ENCODE measurements at places on chromosomes 13 and 19.

- DNase-seq, result no peak
Observed at GRCh38 chr13:100130092-100130491, 41.2 kb downstream of the PCCA start.

GRCh38 chr19:37654629-37655300 lies 500 bp downstream of the ZFP30 start:
- DNase-seq, result peak; percentile 59

GRCh38 chr13:20960663-20961309 lies 58.2 kb upstream of the XPO4 start:
- no peak for DNase-seq

GRCh38 chr13:109836629-109837607 lies 50.5 kb upstream of the IRS2 start:
- DNase-seq, result peak; percentile 63

GRCh38 chr19:16068696-16069259 lies 7.5 kb upstream of the TPM4 start:
- no peak for DNase-seq

DNA sequence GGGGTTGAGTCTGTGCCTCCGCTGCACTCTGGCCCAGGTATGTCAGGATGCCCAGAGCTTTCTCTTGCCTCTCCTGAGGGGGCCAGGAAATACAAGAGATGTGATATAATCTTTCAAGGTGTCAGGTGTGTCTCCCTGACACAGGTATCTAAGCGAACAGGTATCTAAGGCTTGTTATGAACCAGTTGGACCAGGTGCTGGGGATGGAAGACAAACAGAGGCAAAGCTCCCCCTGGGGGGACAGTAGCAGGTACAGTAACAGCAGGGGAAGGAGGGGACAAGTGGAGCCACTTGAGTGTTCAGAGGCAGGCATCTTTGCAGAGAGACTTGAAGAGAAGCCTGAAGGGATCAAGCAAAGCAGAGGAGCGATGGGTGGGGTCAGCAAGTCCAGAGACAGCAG lies 2.6 kb downstream of the LENG1 start:
- no peak for DNase-seq

DNA sequence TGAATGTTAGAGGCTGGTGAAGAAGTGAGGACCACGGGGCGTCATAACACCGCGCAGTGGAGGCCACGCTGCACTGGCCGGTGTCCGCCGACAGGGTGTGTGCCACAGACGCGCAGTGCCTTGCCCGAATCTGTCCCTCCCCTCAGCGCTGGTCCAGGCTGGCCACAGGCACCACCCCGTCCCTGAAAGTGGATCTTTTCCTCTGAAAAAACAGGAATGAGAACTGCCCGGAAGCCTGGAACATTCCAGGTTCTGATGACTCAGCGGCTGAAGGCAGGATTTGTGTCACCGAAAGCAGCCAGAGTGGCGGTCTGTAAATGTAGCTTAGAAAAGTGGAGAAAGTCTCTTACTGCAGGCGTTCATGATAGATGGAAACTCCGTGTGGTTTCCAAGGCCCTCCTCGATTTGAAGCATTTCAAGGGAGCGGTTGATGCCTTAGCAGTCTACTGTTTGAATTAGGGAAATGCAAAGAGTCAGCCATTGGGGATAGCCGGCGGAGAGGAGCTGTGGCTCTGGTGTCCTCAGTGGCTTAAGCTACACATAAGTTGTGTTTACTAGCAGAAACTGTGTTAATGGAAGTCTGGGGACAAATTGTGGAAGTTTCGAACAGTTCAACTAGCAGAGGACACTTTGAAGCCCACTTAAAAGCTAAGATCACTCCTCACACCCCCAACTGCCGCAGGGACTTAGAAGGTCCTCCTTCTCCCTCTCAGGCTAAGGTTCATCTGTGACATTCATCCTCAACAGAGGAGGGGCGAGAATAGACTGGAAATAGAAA lies 70.8 kb downstream of the NUFIP1 start:
- peak; percentile 96 for DNase-seq
